ENCODE measurements at places on chromosomes 5 and 9.

DNA sequence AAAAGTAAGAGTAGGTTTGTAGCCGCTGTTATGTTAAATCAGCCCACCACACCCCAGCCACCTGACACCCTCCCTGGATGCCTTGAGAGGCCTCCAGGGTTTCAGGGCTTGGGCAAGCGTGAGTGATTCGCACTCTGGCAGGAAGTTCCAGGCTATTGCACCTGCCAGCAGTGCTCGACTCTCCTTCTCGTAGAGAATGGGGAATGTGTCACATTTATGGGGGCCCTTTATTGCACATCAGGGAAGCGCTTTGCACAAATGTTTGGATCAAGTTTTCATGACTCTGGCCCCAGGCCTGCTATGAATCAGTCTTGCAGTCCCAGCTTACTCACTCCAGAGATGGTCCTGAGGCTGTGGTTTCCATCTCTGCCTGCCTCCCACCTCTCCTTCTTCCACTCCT, 66.1 kb upstream of the ADRA1B start:
- DNase-seq: no peak

GRCh38 chr9:133332381-133332730, 3.6 kb downstream of the SURF6 start:
- no peak for DNase-seq

- DNase-seq: no peak
These were observed 11.7 kb upstream of the PDE4D start for GRCh38 chr5:59905188-59905587.

GRCh38 chr5:111385970-111386831, 126.1 kb downstream of the STARD4 start:
- peak; percentile 34 for DNase-seq

- peak; percentile 86 for DNase-seq
These were observed 334.4 kb downstream of the CWC27 start for GRCh38 chr5:65102976-65103711.

DNA sequence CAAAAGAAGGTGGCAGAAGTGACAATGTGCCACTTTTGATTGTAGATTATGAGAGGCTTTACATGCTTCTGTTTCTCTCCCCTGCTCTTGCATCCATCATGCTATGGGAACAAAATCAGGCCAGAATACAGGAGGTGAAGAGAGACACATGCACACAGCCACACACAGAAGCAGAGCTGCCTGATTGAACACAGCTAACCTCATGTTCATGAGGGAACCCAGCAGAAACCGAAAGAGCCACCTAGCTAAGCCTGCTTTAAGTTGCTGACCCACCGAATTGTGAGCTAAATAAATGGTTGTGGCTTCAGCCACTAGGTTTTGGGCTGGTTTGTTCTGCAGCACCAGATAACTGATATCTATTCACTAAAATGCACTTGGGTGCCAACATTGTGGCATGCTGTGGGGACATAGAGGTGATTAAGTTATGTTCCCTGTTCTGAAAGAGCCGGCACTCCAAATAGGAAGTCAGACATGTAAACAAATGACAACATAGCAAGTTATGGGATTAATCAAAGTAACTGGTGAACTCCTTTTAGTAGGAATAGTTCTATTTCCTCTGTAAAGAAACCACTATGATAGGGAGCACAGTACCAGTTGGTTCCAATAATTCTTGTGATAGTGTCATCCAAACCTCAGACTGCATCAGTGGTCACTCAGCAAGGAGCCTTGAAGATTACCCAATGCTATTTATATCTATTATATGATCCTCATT, 93.6 kb upstream of the TNC start:
- no peak for DNase-seq

GRCh38 chr5:78361631-78361993, 1.2 kb downstream of the SCAMP1 start:
- peak; percentile 29 for DNase-seq

DNA sequence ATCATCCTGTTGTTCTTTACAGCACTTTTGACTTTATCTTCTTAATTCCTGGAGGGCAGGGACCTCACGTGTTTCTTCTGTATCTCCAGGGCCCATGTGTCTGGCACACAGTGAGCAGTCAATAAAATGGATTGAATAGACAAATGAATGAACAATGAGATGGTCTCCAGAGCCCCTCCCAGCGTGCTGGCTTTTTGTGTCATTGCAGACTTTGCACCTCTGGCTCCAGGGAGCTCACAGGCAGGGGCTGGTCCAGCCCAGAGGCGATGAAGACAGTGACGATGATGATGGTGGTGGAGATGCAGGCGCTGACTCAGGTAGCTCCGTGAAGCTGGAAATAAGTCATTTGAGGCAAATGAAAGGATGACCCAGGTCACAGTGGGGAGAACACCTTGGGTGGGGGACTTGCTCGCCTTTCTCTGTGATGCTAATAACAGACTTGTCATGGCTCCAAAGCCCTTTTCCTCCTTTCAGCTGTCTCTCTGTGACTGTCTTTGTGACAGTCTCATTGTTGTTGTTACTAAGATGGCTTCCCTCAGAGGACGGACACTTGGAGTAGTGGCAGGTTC, 30.4 kb upstream of the FABP6 start:
- no peak for DNase-seq

DNA sequence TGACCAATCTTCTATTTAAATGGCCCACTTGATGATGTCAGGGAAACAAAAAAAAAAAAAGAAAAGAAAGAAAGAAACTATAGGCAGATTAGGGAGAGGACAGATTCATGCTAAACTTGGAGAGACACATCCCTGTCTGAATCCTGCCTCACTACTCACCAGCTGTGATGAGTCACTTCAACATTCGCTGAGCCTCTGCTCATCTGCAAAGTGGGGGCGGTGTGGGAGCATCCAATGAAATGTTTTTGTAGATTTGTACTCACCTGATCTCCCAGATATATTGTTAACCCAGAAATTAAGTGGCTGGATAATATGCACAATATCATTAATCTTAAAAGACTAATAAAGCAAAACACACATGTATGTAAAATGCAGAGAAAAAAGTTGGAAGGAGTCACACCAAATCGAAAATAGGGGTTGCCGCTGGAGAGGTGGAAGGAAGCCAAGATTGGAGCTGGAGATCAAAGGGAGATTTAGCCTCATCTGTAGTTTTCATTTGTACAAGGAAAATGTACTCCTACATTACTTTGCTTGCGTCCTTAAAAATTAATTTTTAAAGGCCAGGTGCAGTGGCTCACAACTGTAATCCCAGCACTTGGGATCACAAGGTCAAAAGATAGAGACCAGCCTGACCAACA, 17.0 kb upstream of the ERGIC1 start:
- DNase-seq: no peak

- DNase-seq: no peak
These were observed 51.7 kb downstream of the CCNH start for GRCh38 chr5:87361031-87361445.

DNA sequence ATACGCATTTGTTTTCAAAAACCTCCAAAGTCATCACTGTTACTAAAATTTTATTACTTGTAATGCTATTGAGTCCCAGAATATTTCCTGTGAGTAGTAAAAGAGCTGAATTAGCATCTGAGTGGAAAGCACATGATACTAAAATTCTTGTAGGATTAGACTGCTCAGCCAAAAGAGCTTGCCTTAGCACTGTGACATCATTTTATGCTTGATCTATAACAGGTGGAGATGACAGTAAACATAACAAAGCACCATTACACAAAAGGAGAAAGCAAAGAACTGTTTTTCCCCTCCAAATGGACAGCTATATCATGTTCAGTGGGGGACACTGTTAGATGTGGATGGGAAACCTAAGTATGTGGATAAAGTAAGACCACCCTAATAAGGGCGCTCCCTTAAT, 5.8 kb upstream of the JAK2 start:
- DNase-seq: no peak

DNA sequence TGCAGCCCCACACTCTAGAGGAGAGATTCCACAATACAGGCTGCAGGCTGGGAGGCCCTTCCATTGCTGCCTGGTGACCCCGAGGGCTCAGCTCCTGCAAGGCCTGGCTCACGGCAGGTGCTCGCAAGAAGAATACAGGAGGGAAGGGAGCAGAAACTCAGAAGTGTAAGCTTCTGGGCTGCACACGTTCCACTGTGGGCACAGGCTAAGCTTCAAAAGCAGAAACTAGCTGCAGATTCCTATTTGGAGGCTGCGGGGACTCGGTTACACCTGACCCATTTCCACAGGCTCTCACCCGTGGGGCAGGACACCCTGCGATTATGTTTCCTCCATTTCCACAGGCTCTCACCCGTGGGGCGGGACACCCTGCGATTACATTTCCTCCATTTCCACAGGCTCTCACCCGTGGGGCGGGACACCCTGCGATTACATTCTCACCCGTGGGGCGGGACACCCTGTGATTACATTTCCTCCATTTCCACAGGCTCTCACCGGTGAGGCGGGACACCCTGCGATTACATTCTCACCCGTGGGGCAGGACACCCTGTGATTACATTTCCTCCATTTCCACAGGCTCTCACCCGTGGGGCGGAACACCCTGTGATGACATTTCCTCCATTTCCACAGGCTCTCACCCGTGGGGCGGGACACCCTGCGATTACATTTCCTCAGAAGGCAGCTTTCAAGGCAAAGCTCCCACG, 10.3 kb downstream of the LPCAT1 start:
- DNase-seq: no peak

DNA sequence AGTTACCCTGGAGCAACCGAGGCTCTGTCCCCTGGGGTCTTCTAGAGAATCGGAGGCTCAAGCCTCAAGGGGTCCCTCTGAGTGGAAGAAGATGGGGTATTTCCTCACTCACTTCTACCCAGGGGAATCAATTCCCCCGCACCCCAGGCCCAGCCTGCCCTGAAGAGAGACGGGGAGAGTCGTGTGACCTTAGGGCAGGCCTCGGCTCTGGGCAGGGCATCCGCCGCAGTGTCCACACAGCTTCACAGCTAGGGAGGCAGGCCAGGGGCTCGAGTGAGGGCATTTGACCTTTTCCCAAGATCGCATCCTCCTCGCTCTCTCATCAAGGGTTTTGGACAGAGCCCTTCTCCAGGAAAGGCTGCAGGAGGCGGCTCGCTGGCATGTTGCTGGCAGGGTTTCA, 57.9 kb upstream of the CNOT6 start:
- no peak for DNase-seq

DNA sequence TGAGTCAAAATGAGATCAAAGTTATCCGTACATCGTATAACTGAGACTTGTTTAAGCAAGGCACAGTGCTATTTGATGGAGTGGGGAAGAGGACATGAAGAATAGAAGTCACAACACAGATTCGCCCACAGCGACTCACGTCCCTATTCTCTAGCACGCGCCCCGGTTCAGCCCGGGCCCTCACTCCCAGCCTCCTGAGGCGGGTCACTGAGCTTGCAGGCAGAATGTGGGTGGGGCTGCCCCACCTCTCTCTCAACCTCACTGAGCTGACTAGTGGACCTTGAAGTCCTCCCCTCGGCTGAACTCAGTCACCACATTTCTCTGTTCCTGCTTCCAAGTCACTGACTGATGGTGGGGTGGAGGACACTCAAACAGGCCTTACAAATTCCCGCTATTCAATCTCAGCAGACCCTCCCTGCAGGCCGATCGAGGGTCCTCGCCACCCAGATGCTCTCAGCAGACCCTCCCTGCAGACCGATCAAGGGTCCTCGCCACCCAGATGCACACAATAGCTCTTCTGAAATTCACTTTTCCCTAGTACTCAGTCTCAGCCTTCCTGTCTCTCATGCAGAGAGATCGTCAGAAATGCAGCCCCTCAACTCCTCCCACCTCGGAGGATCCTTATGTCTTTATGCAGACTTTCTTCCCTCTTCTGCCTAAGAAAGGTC, 12.9 kb downstream of the GLDC start:
- DNase-seq: no peak

DNA sequence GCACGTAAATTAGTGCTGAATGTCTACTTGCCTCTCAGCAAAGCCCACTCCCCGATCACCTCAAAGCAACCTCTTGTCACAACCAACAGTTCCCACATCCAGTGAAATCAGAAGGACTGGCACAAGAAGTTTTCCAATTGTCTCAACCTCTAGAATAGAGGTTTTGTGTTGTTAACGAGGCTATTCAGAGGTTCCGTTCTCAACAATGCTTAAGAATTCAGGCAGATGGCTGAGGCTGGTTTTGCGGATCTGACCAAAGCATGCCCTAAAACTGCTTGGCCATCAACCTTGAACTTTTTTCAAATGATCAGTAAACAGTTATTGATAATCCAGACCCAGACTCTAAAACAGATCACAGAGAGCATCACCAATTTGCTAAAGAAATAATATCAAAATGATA, 52.9 kb downstream of the MAPKAP1 start:
- DNase-seq: no peak

DNA sequence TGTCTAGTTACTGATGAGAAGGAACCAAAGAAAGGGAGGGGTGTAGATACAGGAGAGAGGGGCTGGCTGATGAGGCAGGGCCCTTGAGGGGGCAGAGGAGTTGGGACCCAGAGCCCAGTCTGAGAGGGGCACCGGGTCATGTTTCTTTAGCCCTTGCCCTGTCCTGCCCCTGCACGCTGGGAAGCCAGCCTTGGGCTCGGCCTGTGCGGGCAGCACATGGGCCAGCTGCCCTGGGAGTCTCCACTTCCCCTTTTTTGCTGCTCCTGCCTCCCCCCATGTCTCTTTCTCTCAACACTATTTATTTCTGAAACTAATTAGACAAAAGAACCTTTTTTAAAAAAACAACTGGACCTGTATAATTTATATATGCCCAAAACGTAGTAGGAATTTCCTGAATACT, 20.5 kb downstream of the MVB12B start:
- no peak for DNase-seq

DNA sequence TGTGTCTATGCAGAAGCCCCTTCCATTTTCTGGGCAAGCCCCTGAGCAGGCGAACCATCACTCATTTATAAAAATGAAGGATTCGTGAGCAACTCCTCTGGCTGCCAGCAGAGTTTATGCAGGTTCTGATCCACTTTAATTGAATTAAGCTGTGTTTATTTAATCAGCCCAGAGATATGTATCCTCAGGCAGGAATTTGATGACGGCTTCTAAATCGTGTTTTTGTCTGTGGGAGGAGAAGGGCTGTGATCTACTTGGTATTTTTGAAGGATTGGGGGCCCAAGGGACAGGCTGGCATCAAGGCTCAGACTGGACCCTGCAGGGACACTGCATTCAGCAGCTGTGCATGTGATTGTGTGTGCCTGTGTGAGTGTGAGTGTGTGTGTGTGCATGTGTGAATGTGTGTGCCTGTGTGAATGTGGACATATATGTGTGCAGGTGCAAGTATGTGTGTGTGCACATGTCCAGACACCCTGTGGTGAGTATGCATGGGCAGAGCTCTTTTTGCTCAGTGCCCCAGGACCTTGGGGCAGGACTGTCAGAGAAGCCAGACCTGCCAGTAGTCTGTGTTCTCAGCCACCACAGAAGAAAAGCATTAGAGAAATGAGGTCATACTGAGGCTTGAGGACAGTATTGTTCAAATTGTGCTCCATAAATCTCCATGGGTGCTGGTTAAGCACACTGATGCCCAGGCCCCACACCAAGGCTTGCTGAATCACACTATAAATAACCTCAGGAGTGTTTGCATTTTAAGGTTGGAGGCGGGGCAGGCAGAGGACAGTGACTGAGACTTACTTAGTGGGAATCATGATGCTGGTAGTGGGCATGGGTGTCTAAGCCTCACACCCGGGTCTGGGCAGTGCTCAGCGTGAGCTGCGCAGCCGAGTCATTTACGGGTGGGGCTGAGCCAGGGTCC, 164.0 kb downstream of the CARTPT start:
- peak; percentile 33 for DNase-seq

Data from NCI-H345 (cell line).